Calu3 (cell line): ENCODE measurements at places on chromosomes 12 and 14. TPM values are rescaled to one million over a fixed set of nuclear protein-coding genes. Genes with fewer than 3 reads are reported as not detected.
A peak's percentile ranks its signal among the peaks of the same experiment; 100 is the strongest.

- no peak for DNase-seq
Observed at GRCh38 chr12:115507951-115508722, 769.4 kb downstream of the MED13L start.

DNA sequence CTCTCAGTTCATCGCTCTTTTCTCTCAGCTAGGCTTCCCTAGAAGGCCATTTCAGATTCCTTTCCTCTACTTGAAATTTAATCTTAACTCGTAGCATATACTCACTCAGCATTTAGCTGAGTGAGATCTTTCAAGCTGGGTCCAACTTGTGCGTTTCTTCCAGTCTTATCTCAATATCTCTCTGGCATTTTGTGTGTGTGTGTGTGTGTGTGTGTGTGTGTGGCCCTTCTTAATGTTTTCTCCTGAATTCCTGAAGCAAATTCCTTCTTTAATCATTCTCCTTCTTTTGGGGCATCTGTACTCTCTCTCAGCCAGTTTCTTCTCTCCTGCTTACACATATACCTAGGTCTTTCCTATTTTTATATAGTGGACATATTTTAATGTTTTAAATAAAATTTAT, 129.1 kb downstream of the KITLG start:
- DNase-seq = no peak

- DNase-seq = peak; percentile 55
Observed at GRCh38 chr12:79690142-79690637, 574 bp downstream of the PAWR start.

GRCh38 chr12:65892841-65893251, 68.6 kb downstream of the HMGA2 start:
- no peak for DNase-seq

GRCh38 chr14:99380402-99380801, 100.3 kb downstream of the SETD3 start:
- DNase-seq = no peak

GRCh38 chr12:131606218-131606901, 104.5 kb upstream of the SFSWAP start:
- DNase-seq = no peak

- DNase-seq = no peak
Observed at GRCh38 chr12:29537298-29537697, 39.8 kb upstream of the OVCH1 start.

DNA sequence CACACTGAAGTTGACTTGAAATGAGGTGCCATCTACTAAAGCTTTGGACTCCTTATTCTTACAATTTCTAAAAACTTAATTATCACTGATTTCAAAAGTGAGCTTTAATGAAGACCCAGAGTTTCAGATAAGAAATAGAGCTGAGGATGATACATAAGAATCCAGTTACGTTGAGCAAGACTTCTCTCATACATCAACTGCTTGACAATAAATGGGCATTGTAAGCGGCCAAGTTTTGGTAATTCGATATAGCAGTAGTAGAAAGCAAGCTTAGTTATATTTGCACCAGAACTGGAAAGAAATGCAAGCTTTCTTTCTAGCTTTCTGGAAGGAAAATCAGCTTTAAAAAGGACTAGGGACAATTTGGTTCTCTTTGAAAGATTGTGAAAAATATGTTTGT, 1359.6 kb downstream of the FSCB start:
- DNase-seq = no peak

DNA sequence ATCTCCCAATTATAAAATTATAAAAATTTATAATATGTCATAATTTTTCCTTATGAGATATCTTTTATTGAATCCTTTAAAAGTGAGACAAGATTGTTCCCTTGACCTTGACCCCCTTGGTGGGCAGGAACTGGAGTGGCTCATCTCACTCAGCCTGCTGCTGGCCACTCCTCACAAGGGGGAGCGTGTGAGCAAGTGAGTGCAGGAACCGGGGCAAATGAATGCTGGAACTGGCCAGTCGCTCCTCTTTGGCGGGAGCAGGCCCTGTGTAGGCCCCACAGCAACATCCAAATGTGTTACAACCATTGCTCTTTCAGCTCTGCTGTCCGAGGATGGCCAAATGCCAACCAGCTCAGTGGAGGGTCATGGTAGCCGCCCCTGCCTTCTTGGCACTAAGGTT, 178.8 kb downstream of the ETNK1 start:
- DNase-seq = no peak

DNA sequence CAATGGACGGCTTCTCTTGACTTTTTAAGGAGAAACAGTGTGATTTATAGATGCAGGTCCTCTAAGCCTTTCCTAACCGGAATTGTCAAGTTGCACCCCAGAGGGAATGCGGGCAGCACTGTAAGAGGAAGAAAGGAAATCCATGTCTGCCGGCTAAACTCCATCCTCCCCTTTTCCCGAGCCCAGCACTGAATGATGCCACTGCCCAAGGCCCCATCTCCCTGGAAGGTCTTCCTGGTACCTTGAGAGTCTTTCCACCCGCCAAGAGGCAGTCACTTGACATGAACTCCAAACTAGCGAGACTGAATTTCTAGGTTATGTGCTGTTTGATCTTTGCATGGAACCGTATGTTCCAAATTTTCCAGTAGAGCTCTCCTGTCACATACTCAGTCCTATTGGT, 313.4 kb upstream of the FKBP4 start:
- DNase-seq = no peak

DNA sequence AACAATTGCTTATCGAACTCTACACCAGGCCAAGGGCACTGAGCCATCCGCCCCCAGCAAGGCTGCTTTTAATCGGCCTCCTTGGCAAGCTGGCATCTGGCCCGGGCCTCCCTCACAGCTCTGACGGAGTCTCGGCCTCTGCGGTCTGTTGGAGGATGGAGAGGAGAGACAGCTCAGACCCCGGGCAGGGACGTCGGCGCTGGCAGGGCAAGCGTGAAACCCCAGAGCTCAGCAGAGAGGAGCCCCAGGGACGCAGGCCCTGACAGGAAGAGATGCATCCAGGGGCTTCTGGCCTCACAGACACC, 17.5 kb downstream of the CAMKK2 start:
- DNase-seq = peak; percentile 39

DNA sequence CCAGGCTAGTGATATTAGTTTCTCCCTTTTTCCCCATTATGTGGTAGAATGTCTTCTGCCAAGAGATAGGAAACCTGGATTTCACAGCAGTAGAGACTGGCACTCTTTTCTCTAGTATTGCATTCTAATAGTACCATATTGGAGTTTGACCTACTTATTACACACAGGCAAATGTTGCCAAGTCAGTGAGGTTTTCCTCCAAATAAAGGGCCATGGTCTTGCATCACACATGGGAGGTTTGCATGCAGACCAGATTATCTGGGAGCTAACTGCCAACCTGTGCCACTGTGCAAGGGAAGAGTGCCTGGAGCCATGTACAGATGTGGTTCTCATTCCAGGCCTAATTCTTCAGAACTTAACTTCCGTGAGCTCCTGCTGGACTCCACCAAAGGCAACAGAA, 113.3 kb downstream of the ANO6 start:
- no peak for DNase-seq

- no peak for DNase-seq
Observed at GRCh38 chr12:123134271-123134671, 16.6 kb downstream of the PITPNM2 start.

DNA sequence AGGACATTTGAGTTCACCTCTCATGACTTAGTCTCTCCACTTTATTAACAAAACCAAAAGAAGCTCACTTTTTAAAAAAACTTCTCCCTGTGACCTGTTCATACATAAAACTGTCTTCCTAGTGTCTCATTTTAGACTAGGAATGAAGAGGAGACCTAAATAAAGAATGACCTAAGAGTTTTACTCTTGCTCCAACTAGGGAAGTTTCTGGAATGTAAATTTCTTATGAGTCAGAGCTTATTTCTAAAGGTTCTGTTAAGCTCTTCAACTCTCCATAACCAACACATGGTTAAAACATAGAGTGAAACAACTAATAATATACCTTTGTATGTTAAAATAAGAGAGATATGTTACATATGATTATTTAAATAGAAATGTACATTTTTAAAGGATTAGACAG, 369.8 kb downstream of the EMP1 start:
- no peak for DNase-seq

DNA sequence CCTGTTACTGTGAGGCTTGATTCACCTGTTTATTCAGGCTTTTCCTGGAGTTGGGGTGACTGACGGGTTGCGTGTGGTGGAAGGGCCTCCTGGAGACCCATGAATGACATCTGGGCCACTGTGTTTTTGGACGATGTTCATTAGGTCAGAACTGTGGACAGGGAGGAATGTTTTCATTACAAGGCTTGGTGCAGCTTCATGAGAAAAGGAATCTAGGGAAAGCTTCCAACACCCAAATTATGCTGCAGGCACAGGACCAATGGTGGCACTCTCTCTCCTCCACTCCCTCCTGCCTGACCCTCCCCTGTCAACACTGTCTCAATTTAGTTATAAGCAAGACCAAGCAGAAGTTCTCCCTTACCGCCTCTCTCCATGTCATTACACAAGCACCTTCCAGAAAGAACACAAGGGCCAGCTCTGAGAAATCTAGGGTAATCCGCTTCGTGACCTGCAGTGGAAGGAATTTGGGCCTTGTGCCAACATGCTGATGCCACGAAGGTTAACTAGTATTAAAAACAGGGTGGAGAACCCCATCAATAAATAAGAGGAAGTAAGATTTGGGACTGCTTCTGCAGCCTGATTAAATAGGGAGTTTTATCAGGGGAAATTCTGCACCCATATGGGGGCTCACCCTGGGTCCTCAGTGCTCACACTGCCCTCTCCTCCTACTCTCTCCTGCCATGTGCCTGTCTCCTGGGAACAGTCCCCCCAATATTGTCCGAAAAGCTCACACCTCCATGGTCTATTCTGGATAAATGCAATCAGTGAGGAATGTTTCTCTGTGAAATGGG, 200.3 kb downstream of the KTN1 start:
- DNase-seq = peak; percentile 85

GRCh38 chr12:125065021-125065918, at the start of gene AACS:
Gene AACS, plus strand, starts transcription at chr12:125065435. Its CDS starts 150 bp downstream, at chr12:125065585.
- peak; percentile 79 for DNase-seq

- DNase-seq = no peak
Observed at GRCh38 chr12:15933751-15934150, 22.6 kb downstream of the DERA start.

GRCh38 chr14:23326491-23327332, 5.5 kb downstream of the PABPN1 start:
- DNase-seq = no peak

DNA sequence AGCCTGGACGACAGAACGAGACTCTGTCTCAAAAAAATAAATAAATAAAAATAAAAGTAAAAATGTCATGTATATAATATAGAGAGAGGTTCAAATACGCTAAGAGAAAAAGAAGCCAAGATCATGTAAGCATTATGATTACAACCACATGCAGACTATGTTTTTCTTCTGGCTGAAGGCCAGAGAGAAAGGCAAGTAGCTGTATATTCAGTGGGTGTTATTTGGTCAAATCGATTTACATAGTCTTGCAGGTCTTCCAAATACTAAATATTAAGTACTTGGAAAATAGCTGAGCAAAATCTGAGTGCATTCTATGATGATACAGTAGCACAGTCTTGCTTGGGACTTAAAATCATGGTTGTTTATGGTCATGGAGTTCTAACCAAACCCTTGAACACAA, 758.0 kb downstream of the DIO2 start:
- no peak for DNase-seq

GRCh38 chr14:56219666-56220413, 101.6 kb downstream of the PELI2 start:
- no peak for DNase-seq

The RPGRIP1 gene
- total RNA-seq = not detected in 2 replicates

The LRCOL1 gene
- total RNA-seq = not detected in 2 replicates

The COL2A1 gene
- 0.50 TPM in 1 of 2 replicates, not detected in the other for total RNA-seq

The KRT83 gene
- not detected in 2 replicates for total RNA-seq

The AMN gene
- total RNA-seq = 13.7 and 17.0 TPM in 2 replicates

The OR6C2 gene
- not detected in 2 replicates for total RNA-seq

The DTX1 gene
- 0.17 TPM in 1 of 2 replicates, not detected in the other for total RNA-seq

The FGD4 gene
- total RNA-seq = 37.4 and 38.6 TPM in 2 replicates

The LIN7A gene
- total RNA-seq = 0.73 and 3.2 TPM in 2 replicates

The GPD1 gene
- 0.21 and 1.0 TPM in 2 replicates for total RNA-seq
